Fibroblast of lung (primary cell): ENCODE measurements at places on chromosomes 6 and 20. TPM values are rescaled to one million over a fixed set of nuclear protein-coding genes. Genes with fewer than 3 reads are reported as not detected.
A peak's percentile ranks its signal among the peaks of the same experiment; 100 is the strongest.

DNA sequence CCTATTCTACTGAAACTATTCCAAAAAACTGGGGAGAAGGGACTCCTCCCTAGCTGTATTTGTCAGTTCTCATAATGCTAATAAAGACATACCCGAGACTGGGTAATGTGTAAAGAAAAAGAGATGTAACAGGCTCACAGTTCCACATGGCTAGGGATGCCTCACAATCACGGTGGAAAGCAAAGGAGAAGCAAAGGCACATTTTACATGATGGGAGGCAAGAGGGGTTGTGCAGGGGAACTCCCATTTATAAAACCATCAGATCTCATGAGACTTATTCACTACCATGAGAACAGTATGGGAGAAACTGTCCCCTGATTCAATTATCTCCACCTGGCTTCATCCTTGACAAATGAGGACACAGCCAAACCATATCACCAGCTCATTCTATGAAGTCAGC lies 111.2 kb upstream of the RIPOR2 start:
- no peak for DNase-seq

DNA sequence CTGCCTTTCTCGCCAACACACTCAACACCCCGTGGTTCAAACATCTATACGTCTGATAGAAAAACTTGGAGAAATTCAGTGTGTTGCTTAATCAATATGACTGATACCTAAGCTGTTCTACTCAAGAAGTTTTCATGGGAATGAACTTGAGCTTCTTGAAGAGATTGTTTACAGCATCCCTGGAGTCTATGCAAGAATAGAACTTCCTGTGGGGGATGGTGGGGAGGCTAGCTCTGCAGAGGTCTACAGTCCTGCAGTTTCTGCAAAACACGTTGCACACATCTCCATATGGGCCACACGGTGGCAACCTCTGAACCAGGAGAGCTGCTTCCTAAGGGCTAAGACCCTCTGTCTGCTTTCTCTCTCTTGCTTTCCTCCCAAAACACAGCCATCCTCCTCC lies 32.7 kb upstream of the FANCE start:
- peak; percentile 91 for DNase-seq

DNA sequence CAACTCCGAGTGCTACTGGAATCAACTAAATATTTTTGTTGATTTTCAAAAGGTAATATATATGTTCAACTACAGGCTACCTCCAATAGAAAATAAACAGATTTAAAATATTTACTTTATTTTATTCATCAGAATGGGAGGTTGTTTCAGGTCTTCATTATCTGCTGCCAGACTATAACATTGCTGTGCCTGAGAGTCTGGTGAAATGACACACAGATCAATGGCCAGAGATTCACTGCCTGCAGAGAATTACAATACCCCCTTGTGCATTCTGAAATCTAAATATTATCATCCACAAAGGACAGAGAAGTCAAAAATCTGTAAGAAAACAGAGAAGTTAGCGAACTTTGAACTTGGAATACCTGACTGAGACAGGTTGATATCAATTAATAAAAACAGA lies 667.8 kb upstream of the GJE1 start:
- DNase-seq = no peak

IL22RA2 gene
- polyA plus RNA-seq = not detected in 2 replicates

DNA sequence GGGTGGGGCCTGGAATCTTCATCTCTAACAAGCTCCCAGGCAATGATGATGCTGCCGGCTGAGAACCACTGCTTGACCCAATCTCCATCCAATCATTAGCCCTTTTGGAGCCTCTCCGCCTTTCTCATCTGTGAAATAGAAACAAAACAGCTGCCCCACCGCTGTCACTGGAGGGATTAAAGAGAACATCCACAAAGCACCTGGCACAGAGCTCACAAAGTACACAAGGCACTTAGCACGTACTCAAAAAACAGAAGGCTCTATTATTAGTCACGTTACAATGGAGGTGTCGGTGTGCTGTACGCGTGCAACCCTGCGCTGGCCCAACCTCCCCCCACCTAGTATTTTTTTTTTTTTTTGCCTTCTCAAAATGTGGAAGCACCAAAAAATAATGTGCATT lies 213.5 kb upstream of the ARID1B start:
- peak; percentile 11 for DNase-seq

LTB gene
- not detected in 2 replicates for polyA plus RNA-seq

DNA sequence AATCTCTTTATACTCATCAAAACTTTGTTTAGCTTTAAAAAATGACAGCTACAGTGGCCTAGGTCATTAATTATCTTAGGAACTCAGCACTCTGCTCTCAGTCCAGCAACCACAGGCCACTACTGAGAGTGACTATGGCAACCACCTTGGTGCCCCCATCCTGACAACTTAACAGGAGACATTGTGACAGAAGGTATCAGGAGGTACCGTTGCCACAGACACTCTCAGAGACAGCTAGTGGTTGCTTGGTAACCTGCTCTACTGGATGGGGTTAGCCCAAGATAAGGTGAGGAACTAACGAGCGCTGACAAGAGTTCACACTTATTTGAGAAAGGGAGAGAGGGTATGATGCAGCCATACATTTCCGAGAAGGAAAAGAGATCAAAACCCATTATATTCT lies 76.1 kb upstream of the TFAP2D start:
- no peak for DNase-seq

- no peak for DNase-seq
These were observed 167.8 kb downstream of the LRFN2 start for GRCh38 chr6:40419377-40419776.

DNA sequence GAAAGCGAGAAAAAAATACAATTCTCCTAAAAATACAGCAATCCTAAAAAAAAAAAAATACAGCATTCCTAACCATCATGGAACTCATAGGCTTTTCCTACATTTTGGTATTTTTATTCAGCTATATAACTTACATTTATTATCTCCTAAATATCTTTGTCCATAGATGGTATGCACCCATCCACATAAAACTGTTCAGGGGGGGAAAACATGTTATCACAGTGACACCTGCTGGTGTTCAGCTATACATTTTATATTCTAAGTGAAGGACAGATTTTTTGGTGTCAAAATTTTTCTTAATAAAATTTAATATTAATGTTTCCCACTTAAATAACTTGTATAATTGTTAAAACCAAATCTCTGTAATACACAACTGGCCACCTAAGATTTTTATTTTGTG lies 58.0 kb downstream of the BLOC1S5 start:
- DNase-seq = peak; percentile 60

- no peak for DNase-seq
These were observed 21.6 kb downstream of the ADGRG6 start for GRCh38 chr6:142323377-142323776.

GRCh38 chr6:36560822-36561221 lies 13.5 kb upstream of the STK38 start:
- DNase-seq = no peak

DNA sequence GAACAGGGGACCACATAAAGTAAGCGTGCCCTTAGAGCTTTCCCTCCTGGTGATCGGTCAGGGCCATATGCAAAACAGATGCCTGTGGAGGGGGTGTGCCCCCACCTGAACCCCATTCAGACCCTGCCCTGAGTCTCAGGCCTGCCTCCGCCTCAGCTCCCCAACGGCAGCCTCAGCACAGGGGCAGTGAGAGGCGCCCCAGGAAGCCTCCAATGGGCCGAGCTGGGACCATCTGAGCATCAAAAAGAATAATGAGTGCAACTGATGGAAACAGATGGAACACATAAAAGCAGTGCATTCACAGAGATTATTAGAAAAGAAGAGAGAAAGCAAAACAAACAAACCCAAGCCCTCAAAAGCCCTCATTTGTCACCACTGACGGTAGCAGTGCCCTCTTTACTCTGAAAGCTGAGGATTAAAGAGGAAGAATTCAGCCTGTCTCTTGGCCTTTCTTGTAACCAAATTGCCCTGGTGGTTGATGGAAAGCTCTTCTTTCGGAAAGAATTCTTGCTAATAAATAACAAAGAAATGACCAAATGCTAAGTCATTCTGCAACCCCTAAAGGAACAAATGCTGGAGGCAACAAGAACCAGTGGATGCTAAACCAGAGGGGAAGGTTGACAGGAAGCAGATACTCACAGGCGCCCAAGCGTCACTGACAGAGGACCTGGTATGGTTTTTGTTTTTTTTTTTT lies 6.8 kb downstream of the ADISSP start:
- no peak for DNase-seq

PXDC1 gene
- polyA plus RNA-seq = 18.9 and 30.3 TPM in 2 replicates

NNAT gene
- polyA plus RNA-seq = 0.74 and 2.4 TPM in 2 replicates

- DNase-seq = no peak
These were observed 16.1 kb downstream of the HLA-F start for GRCh38 chr6:29739136-29739881.

DNA sequence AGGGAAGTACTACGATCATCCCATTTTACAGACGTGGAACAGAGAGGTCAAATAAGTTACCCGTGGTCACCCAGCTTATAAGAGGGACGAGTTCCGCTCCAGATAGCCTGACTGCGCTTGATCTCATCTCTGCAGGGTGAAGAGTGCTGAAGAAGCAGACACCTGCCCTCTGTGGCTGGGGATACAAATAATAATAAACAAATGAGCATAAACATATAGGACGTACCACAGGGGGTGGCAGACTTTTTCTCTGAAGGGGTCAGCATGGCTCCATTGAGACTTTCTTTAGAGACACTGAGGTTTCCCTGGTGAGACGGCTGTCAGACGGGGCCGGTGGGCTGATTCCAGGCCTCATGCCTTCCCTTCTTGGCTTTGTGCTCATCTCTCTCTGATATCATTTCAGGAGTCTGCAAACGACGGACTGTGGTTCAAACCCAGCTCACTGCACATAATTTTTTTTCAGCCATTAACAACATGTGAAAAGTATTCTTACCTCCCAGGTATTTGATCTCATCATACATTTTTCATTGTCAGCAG lies 47.1 kb downstream of the IRF4 start:
- DNase-seq = no peak

- no peak for DNase-seq
These were observed 2.2 kb downstream of the SLC13A3 start for GRCh38 chr20:46648903-46649649.

DNA sequence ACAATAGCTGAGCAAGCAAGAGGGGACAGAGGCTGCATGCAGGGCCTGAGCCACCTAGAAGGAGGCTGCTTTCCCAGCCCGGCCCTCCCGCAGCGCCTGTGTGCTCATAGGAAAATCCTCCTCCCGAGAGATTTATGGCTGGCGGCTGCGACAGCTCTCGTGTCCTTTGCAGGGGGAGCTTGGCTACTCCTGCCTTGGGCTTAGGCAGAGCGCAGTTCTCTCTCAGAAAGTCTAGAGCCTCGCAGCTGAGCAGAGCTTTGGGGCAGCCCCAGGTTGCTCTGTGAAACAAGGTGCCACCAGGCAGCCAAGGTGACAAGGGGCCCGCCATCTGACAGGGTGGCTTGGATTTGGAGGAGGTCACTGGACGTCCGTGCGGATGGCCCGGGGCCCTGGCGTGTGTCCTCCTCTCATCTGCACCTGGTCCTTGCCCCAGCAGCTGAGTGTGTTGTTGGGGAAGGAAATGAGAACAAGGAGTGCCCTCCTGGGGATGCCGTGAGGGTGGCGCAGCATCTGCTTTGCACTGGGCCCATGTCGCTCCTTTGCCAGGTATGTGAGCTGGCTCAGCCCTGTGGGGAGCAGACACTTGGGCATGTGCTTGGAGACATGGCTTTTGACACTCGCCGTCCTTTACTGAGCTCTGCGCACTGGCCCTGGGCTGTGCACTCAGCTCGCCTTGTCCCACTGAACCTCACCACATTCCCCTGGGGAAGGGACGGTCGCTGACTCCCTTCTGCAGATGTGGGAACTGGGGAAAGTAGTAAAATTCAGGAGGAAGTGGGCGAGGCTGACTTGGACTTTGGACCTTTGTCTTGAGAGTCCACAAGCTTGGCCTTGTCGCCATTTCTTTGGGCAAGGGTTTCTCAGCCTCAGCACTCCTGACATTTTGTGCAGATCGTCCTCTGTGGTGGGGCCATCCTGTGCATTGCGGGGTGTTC lies 41.9 kb downstream of the EDN3 start:
- no peak for DNase-seq

NOTCH4 gene
- polyA plus RNA-seq = 0.42 and 0.66 TPM in 2 replicates

DNA sequence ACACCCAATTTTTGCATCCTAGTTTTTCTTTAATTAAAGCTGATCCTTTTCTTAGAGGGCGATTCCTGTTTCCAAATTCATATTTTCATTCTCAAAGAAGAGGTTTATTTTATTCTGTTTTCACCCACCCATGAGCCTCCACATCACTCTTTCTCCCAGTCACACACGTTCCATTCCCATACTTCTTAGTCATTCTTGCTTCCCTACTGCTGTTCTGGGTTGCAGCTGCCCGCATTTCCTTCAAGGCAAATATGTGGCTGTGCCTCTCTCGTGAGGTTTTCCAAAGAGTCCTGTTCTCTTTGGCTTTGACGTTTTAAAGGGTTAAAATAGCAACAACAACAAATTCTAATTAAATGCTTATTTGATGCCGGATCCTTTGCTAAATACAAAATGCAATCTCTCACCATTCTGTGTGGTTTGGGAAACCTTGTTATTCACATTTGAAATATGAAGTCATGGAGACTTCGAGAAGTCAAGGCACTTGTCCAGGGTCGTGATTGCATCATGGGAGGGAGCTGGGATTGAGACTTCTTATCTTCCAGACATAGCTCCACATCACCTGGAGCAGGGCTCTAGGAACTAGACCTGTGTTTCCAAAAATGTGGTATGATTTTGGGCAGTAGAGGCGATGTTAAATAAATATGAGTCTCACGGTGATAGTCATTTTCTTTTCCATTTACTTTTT lies 126.6 kb downstream of the DOK5 start:
- no peak for DNase-seq

- DNase-seq = peak; percentile 4
These were observed 390.1 kb downstream of the ZFAND3 start for GRCh38 chr6:38209371-38210260.

BTNL2 gene
- polyA plus RNA-seq = not detected in 2 replicates

- DNase-seq = no peak
These were observed 29.8 kb upstream of the SLC2A12 start for GRCh38 chr6:134082191-134082590.

HUS1B gene
- 0.08 and 0.11 TPM in 2 replicates for polyA plus RNA-seq

DNA sequence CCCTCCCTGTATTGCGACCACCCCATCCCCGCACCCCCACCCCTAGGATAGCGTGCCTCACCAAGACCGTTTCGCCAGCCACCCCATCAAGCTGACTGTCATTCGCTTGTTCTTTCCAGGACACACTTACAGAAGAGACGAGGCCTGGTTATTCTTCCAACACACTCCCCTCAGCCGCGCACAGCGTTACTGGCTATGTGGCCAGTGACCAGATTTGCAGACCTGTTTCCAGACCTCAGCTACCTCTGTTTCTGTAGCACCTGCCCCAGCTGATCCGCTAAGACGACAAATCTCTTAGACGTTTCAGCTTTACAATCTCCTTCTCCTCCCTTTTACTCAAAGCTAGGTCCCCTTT lies 26.1 kb downstream of the HLA-F start:
- no peak for DNase-seq

GRCh38 chr6:126427713-126428112 lies 87.8 kb downstream of the CENPW start:
- no peak for DNase-seq

- no peak for DNase-seq
These were observed 647 bp downstream of the AK9 start for GRCh38 chr6:109690373-109690736.

DNA sequence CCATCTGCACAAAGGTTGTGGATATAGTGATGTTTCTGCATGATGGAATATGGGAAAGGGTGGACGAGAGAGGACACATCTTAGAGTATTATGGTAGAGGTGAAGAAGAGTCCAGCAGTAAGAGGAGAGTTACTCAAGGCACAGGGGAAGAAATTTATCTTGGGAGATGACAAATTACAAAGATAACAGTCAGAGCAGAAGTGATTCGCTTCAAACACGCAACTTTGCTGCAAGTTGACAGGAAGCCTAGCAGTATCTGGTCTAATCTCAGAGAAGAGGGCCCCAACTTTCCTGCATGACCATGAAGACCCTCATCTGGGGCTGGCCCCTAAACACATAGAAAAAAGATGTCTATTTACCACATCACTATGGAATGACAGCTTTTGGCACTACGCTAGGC lies 1.2 kb upstream of the CALHM6 start:
- DNase-seq = no peak
